ENCODE measurements at places on chromosomes 3 and 15.

DNA sequence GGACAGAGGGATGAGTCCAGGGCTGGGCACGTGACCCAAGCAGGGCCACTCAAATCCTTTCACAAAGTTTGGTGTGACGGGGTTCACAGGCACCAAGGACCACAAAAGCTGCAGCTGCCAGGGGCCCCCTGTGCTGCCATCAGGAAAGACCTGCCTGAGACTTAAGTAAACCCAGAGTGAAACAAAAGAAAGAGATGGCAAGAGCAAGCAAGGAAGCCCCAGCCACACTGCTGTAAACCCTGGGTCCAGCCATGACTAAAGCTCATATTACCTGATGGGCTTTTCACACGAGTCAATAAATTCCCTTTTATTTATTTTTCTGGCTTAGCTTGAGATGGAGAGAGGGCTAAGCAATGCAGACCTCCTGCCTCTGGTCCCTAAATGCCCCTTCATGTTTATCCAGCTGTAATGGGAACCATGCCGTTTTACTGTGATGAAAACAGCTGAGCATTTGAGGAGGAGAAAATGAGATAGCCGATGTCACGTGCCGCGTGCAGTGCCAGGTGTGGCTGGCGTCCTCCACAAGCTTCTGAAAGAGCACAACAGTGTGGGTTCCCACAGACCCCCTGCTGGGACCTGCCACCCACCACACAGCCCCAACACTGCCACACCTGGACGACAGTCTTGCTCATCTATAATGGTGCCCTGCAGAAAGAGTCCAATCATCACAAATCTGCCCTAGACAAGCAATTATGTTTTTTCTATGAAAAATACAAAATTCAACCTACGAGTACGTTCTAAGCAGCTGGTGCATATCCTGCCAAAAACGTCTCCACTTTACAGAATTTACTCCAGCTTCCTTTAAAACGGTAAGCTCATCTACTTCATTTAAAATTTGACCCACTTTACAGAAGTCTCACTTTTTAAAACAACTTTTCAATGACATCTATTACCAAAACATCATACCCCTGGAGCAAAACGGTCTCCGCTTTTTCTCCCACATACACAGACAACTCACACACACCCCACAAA lies 34.2 kb downstream of the ADAMTS17 start:
- DNase-seq: no peak

DNA sequence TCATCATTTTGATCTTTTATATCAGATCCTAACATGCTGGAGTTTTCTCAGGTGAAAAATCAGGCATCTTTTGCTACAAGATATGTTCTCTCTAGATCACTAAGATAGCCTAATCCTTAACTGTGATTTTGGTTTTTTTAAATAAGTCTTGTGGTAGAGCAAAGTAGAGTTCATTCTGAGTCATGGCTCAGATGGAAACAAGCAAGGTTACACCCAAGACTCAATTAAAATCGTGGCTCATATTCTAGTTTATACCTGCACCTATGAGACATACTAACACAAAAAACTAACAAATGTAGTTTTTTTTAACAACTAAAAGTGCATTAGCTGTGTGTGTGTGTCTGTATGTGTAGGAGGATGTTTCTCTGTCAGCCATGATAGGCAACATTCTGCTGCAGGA lies 428.2 kb downstream of the NLGN1 start:
- DNase-seq: no peak

DNA sequence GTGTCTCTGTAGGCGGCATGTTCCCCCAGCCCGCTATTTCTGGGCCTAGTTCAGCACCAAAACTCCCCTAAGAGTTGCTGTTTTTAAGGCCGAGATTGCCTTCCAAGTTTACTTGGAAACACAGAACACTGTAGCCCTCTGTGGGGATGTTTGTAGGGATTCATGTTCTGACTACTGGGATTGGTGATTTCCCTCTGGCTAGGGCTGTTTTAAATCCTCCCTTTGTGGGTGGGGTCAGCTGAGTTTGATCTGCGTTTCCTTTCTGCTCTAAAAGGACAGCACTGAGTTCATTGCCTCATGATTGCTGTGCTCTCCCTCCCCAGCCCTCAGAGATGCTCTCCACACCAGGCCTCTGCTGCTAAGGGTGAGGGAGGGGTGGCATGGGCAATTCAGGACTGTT lies 640.6 kb upstream of the DPPA4 start:
- no peak for DNase-seq

DNA sequence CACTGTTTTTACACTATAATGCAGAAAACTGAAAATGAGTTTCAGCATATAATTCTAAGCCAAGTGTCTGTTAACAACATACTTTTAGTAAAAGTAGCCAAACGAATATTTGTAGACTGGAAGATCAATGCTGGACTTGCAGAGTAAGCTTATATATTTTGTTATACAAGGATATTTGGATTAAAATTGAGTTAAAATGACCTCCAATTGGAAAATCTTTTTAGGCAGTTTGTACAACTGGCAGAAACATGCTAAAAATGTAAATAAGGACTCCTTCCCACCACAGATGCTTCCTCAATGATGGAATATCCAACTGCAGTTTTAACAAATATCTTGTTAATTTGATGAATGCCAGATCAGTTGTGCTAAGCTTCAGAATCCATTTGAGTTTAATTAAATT lies 25.3 kb downstream of the ZBBX start:
- DNase-seq: no peak

DNA sequence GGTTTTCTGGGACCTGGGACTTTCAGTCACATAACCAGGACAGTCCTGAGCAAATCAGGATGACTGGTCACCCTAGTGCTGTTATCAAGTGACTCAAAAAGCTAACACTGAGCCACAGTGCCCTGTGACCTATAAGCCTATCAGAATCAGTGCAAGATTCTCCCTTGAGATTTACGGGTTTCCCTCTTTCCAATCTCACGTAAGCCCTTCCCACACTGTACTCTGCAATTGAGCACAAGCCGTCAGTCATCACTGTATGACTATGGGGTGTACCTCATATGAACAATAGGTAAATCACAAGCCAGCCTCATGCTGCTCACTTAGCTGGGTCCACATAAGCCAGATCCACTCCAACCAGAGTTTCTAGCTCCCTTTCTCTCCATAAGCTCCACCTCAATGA lies 21.0 kb upstream of the CLDN18 start:
- DNase-seq: no peak

- DNase-seq: no peak
Observed at GRCh38 chr15:60655252-60655651, 176.3 kb upstream of the ICE2 start.

- no peak for DNase-seq
Observed at GRCh38 chr3:16382845-16383244, 117.8 kb downstream of the OXNAD1 start.
